ENCODE measurements at places on chromosomes 1 and 21.

DNA sequence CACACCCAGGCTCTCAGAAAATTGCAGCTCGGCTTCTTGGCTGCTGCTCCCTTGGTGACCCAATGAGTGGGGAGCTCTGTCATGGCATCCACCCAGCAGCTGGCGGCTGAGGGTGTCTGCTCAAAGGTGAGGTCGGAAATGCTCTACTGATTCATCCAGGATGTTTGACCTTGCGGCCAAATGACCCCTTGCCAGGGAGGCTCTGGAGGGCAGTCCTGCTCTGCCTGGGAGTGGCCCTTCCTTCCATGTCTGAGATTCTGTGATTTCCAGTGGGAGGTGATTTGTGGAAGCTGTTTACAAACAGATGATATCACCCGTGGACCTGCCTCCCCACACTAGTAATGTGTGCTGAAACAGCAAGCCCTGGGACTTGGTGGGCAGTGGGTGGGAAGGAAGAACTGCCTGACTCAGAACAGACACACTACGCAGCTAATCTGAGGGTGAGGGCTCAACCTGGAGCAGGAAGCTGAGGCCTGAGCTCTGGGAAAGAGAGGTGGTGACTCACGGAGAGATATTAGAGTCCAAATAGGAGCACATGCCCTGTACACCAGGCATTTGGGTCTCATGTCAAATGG lies 3.0 kb downstream of the CRCT1 start:
- no peak for DNase-seq

DNA sequence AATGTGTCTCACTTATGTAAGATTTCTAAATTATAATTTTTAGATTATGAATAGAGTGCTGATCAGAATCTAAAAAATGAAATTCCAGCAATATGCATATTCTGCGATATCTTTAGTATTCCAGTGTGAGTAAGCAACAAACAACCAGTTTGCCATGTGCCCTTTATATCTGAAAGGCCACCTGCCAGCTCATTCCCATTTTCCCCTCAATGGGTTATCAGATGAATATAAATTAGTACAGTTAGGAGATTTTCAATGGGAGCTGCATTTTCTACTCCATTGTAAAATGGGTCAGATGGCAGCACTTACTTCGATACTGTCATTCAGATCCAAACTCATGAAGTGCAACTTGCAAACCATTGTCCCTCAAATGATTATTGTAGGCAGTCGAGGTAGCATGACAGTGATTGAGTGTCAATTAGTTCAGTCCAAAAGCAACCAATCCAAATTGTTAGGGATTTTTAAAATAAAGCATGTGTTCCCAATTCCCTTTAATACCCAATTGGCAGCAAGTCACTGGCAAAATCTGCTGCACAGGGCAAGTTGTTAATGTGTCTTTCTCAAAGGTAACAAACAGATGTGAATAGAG lies 680.3 kb downstream of the LRRIQ3 start:
- no peak for DNase-seq

GRCh38 chr1:62276791-62277190 lies 42.4 kb downstream of the KANK4 start:
- DNase-seq = no peak

- DNase-seq = peak; percentile 1
Observed at GRCh38 chr1:3625151-3625907, 514 bp downstream of the TPRG1L start.
